Stimulated activated CD4-positive, alpha-beta T cell treated with anti-CD3 and anti-CD28 coated beads, Interleukin-2, amount 100 ng/mL, for 24 hours (primary cell): ENCODE measurements at places on chromosomes 13 and 19.

GRCh38 chr13:43240278-43240677 is 216.9 kb downstream of the DNAJC15 start:
- no peak for DNase-seq

DNA sequence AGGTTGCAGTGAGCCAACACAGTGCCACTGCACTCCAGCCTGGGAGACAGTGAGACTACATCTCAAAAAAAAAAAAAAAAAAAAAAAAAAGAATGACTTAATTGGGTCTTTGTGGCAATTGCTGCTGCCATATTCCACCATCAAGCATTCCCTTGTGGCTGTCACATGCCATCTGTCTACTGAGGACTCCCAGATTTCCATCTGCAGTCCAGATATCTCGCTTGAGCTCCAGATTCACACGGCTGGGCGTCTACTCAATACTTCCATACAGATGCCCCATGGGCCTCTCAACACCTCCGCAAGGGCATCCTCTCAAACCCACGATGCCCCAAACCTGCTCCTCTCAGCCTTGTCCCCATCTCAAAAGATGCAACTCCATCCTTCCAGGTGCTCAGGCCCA is 12.9 kb downstream of the TMEM143 start:
- DNase-seq: no peak

DNA sequence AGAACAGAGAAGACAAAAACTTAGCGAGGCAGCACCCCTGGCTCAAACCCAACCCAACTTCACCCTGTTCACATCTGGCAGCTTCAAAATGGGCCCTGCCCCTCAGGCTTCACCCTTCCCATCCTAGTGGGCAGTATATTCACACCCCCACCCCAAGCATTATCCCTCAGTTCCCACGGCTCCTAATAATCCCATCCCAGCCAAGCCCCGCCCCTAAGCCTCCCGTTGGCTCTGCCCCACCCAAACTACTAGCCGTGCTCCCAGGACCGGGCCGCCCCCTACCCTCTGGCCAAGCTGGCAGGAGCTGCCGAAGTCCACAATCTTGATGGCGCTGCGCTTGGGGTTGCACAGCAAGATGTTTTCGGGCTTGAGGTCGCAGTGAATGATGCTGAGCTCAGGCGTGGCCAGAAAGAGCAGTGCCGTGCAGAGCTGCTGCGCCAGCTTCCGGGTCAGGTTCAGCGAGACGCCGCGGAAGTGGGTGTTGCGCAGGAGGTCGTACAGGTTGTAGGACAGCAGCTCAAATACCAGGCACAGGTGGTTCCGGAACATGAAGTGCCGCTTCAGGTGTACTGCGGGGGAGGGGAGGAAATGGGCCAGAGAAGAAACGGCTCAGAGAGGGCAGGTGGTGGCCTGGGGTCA is 5.8 kb downstream of the DYRK1B start:
- DNase-seq: no peak

DNA sequence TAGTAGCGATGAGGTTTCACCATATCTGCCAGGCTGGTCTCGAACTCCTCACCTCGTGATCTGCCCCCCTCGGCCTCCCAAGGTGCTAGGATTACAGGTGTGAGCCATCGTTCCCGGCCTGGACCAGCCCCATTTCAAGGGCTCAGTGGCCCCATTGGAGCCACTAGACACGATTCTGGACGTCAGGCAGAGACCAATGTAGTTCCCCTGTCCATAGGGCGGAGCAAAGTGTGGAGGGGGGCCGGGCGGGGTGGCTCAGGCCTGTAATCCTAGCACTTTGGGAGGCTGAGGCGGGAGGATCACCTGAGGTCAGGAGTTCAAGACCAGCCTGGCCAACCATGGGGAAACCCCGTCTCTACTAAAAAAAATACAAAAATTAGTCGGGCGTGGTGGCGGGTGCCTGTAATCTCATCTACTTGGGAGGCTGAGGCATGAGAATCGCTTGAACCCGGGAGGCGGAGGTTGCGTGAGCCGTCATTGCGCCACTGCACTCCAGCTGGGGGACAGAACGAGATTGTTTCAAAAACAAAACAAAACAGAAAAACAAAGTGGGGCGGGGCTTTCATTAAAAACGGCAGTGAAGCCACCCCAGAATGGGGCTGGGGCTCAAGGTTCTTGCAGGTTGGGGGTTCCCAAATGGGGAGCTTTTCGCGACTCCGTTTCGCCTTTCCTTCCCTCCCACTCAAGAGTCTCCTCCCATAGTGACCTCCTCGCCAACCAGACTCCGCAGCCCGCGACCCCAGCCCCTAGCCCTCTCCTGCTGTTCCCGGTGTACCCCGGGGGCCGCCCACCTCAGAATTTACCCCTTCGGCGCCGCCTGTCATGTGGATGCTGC is 758 bp upstream of the TECR start:
- no peak for DNase-seq

GRCh38 chr19:14248578-14249011 is 42.6 kb upstream of the ADGRL1 start:
- peak; percentile 55 for DNase-seq

- DNase-seq: no peak
Observed at GRCh38 chr19:30744741-30745475, 372.7 kb downstream of the ZNF536 start.

- DNase-seq: peak; percentile 44
Observed at GRCh38 chr19:20247016-20247683, 80.1 kb downstream of the ZNF486 start.

GRCh38 chr19:48493718-48494401 is 17.8 kb downstream of the LMTK3 start:
- DNase-seq: no peak

DNA sequence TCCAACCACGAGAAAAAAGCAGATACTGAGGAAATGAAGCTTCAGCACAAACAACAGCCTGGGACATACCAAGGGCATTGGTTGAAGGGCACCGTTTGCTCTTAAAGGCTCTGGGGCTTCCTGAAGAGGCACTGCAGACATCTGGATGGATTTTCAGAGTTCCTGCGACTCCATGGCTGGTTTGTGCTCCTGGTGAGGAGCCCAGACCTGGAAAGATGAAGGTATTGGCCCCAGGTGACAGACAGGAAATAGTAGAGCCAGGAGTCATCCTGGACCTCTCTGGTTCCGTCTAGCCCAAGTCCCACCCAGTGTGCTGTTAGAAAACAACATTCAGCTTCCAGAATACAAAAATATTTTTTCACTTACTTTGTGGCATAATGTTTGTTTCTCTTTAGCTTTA is 6.3 kb downstream of the IL17D start:
- no peak for DNase-seq

- no peak for DNase-seq
Observed at GRCh38 chr19:28948026-28948425, 264.9 kb downstream of the UQCRFS1 start.

- DNase-seq: no peak
Observed at GRCh38 chr19:855566-856120, 3.5 kb downstream of the ELANE start.

DNA sequence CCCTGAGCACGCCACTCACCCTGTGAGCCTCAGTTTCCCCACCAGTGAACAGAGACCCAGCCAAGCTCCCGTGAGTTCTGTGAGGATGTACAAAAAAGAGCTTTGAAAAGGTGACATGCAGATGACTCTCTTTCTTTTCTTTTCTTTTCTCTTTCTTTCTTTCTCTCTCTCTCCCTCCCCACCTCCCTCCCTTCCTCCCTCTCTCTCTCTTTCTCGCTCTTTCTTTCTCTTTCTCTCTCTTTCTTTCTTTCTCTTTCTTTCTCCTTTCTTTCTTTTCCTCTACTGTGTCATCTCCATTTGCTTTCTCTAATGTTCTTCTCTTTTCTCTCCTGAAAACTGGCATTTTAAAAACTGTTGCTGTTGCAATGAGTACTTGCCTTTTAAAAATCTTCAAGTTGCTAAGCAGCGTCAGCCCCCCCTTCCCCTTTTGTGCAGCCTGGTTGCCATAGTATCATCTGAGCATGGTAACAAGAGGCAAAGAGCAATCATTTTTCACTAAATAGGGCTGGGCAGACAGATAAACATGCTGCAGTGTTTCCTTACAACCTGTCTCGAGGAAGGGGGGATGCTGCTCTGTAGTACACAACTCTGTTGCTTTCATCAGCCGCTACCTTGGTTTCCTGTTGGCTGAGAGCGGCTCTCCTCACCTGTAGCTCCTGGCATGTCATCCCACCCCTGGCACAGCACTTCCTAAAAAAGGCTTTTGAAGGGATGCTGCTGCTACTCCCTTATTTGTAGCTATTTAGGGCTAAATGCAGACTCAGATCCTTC is 108.7 kb upstream of the MBNL2 start:
- no peak for DNase-seq

DNA sequence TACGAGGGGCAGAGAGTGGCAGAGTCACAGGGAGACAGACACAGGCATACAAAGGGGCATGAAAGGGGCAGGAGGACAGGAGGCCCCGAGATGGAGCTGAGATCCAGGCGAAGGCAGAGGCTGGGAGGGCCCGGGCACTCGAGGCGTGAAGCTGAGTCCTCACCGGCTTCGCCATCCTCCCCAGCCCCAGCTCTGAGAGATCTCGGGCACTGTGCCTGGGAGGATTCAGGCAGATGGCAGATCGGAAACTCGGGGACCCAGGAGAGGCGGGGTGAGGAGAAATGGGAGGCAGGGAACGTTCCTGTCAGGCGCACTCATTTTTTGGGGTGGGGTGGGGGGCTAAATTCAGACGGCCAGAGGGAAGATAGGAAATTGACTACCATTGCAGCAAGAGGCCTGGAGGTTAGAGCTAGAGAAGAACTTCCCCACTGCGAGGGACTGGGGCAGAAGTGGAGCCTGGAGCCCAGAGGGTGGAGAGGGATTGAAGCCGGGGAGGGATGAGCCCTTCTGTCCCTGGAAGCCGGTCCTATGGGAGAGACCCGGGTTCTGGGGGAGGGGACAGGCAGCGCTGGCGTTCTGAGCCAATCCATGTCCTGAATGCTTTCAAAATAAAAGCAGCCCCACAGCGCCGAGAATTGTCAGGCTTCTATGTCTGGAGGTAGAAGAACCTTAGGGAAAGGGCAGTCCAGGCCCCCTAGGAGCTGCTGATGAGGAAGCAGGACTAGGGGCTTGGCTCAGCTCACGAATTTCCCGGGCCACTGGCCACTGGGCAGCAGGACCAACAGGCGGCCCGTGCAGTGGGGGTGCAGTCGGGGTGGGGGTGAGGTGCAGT is 12.6 kb downstream of the LRRC4B start:
- no peak for DNase-seq

DNA sequence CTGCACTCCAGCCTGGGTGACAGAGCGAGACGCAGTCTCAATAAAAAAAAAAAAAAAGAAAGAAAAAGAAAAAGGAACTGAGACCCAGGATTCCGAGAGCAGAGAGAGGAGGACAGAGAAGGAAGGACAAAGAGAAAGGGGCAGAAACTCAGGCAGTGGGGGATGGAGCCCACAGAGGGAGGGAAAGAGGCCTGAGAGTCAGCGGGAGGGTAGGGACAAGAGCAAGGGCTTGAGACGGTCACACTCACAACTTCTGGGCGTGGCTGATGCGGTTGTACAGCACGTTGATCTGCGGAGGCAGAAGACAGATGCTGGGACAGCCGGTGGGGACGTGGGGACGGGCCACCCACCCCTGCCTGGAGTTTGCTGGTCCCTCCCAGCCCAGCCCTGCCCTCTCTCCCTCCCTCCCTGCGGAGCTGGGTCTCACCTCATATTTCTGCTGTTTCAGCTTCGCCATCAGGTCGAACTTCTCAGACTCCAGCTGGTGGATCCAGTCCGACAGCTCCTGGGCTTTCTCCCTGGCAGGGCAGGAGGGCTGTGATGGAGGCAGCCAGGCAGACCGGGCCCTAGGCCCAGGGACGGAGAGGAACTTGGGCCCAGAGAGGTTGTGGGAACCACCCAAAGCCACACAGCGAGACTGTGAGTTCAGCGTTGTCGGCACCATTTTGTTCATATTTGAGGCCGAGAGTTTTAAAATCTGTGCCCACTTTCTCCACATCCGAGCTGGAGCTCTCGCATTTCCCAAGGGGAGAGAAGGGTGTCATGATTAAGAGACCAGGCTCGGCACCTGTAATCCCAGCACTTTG is 15.2 kb downstream of the TNNT1 start:
- DNase-seq: no peak

GRCh38 chr13:21735701-21736401 is 65.0 kb downstream of the FGF9 start:
- DNase-seq: no peak

- no peak for DNase-seq
Observed at GRCh38 chr13:48862572-48862971, 113.1 kb upstream of the FNDC3A start.

DNA sequence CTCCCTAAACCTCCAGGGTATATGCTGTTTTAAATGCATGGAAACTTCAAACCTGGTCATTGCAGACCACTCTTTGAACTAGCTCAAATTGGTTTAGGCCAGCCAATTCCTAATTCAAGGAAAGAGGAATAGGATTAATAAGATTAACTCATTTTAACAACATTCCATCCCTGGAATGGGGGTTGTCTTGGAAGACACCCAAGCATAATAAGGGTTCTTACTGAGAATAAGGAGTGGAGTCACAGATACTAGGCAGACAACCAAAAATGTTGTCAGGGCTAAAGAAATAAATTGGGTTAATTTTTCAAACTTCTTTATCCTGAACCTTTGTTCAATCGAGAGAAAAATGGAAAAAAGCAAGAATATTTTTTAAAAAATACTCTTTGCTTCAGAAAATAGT is 186.2 kb downstream of the PCDH9 start:
- DNase-seq: no peak

DNA sequence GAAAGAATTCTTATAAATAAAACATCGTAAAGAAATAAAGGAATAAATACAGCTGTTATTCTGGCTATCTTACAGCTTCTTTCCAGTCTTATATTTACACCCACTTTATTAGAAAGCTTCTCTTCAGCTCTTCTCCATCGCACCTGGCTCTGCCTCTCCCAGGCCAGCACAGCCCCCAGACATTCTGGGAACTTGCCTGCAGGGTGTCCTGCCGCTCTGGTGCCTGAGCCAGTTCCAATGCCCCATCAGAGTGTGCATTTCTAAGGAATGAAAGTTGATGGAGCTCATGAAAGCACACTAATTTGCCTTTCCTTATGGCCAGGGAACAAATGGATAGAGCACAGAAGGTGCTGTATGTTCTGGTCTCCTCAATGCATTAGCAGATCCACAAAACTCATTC is 68.7 kb downstream of the MIPEP start:
- no peak for DNase-seq

DNA sequence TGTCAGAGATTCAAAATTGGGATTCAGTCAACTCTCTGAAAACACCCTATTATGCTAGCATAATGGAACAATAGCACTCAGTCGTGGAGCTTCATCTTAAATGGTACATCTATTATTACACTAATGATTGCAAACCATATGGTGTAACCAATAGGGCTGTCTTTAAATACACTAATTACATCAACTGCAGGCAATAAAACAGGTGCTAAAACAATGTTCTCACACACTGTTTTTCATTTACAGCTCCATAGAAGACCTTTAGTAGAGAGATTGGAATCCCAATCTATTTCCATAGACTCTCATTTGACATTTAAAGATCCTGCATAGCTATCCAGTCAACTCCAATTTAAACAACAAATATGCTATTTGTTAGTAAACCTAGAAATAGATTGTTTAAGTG is 1917.4 kb downstream of the OLFM4 start:
- DNase-seq: no peak

- DNase-seq: no peak
Observed at GRCh38 chr13:50685491-50685890, 158.0 kb downstream of the DLEU7 start.

- DNase-seq: no peak
Observed at GRCh38 chr19:16445238-16446107, 26.3 kb downstream of the EPS15L1 start.
